ENCODE measurements at places on chromosomes 2 and 18.

GRCh38 chr2:197993830-197994229 lies 189.4 kb downstream of the PLCL1 start:
- no peaks in the 10 kb centered on the region for H3K36me3 ChIP-seq
- H3K4me3 ChIP-seq = no peak overlapping the region
- H3K4me1 ChIP-seq = peaks cover 13% of the 10 kb centered on the region
- H3K27ac ChIP-seq = no peak overlapping the region
- no peaks in the 10 kb centered on the region for H3K27me3 ChIP-seq

DNA sequence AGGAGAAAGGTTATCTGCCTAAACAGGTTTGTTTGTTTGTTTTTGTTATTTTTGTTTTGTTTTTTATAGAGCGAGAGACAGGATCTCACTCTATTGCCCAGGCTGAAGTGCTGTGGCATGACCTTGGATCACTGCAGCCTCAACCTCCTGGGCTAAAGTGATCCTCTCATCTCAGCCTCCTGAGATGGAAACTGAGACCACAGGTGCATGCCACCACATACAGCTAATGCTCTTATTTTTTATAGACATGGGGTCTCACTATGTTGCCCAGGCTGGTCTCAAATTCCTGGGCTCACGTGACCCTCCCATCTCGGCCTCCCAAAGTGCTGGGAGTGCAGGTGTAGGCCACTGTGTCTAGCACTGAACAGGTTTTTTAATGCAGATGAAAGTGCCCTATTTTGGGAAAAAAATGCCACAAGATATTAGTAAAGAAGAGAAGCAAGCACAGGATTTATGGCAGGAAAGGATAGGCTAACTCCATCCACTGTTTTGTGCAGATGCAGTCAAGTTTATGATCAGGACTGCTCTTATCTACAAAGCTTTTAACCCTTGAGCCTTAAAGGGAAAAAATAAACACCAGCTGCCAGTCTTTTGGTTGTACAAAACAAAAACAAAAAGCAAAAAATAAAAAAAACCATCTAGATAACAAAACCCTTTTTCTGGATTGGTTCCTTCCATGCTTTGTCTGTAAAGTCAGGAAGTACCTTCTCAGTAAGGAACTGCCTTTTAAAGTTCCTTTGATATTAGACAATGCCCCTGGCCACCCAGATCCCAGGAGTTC lies 29.4 kb downstream of the MAP4K3 start:
- no peak for DNase-seq
- no peaks in the 10 kb centered on the region for H3K4me1 ChIP-seq
- no peak overlapping the region for H3K27ac ChIP-seq
- no peaks in the 10 kb centered on the region for H3K36me3 ChIP-seq
- H3K4me3 ChIP-seq = no peak overlapping the region
- H3K27me3 ChIP-seq = no peaks in the 10 kb centered on the region

- no peak overlapping the region for H3K27ac ChIP-seq
- no peaks in the 10 kb centered on the region for H3K36me3 ChIP-seq
- H3K4me3 ChIP-seq = no peak overlapping the region
- no peaks in the 10 kb centered on the region for H3K4me1 ChIP-seq
Observed at GRCh38 chr2:66041902-66042657, 392.8 kb upstream of the MEIS1 start.

DNA sequence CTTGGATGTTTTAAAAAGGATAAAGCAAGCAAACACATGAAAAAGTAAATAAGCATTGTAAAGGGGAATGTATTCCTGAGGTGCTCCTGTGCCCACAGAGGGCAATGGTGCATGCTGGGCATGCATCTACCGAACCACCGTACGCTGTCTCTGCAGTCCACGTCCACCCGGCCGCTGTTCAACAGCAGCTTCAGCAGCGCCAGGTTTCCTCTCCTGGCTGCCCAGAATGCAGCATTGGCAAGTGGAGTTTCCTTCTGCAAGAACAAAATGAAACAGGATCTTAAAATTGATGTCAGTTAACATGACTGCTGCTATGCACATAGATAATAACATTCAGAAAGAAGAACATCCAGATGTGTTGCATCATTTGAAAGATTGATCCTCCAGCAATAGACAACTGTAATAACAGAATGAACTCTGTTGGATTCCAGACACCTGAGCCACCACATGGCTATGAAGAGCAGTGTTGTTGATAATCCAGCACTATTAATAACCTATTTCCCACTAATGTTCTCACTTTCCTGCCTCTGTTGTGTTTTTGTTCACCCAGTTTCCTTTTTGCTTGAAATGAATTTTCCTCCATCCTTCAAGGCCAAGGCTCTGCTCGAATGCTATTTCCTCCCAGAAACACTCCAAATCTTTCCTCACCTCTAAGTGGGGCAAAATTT lies 13.6 kb downstream of the ANKRD29 start:
- H3K36me3 ChIP-seq = no peaks in the 10 kb centered on the region
- H3K27me3 ChIP-seq = no peaks in the 10 kb centered on the region
- DNase-seq = no peak
- H3K27ac ChIP-seq = no peak overlapping the region
- no peaks in the 10 kb centered on the region for H3K4me1 ChIP-seq

DNA sequence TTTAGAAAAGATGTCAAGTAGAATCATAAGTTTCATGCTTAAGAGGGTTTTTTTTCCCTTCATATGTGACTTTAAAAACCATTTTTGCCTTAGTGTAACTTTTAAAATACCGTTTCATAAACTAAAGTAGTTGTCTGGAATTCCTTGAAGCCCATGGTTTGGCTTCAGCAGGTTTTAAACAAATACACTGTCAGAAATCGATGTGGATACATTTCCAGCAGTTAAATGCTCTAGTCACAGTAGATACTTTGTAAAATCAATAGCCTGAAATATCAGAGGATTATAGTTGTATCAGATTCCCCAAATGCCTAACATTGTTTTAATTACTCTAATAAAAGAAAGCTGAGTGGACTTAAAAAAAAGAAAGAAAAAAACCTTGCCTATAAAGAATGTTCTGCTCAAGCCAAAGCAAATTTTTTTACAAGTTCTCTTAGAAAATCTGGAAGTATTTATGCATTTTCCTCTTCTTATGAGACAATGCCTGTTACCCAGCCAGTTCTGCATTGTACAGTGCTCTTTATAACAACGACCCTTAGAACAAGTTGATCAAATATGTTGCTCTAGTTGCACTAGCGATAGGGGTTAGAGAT lies 260.5 kb downstream of the LTBP1 start:
- H3K27ac ChIP-seq = peak overlapping the region; percentile 87
- no peak for DNase-seq
- no peaks in the 10 kb centered on the region for H3K27me3 ChIP-seq
- no peak overlapping the region for H3K4me3 ChIP-seq
- no peaks in the 10 kb centered on the region for H3K36me3 ChIP-seq

DNA sequence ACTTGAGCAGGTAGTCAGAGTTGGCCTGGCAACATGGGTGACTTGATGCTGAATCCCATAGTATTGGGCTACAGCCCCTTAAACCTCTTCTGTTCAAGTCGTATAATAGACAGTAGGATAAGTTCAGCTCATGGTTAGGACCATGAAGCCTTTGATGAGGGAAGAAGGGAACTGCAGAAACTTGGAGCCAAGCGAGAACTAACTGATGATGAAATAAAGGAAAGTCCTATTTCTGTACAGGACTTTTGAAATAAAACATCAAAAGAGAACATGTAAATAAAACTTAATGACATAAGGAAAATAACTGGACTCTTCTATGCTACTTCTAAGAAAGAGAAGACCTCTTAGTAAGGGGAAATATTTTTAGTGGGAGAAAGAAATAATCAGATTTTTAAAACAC lies 51.2 kb upstream of the UGP2 start:
- H3K27me3 ChIP-seq = no peaks in the 10 kb centered on the region
- peak overlapping the region; percentile 36 for H3K27ac ChIP-seq
- no peaks in the 10 kb centered on the region for H3K36me3 ChIP-seq
- H3K4me3 ChIP-seq = no peak overlapping the region
- peaks cover 22% of the 10 kb centered on the region for H3K4me1 ChIP-seq

- no peak overlapping the region for H3K27ac ChIP-seq
- no peaks in the 10 kb centered on the region for H3K27me3 ChIP-seq
- no peak overlapping the region for H3K4me3 ChIP-seq
- no peak for DNase-seq
- H3K4me1 ChIP-seq = no peaks in the 10 kb centered on the region
Observed at GRCh38 chr18:75809926-75810255, 382.4 kb upstream of the SMIM21 start.

GRCh38 chr18:30852980-30853379 lies 189.6 kb downstream of the DSC3 start:
- no peak for DNase-seq
- H3K4me3 ChIP-seq = no peak overlapping the region
- H3K27me3 ChIP-seq = no peaks in the 10 kb centered on the region

DNA sequence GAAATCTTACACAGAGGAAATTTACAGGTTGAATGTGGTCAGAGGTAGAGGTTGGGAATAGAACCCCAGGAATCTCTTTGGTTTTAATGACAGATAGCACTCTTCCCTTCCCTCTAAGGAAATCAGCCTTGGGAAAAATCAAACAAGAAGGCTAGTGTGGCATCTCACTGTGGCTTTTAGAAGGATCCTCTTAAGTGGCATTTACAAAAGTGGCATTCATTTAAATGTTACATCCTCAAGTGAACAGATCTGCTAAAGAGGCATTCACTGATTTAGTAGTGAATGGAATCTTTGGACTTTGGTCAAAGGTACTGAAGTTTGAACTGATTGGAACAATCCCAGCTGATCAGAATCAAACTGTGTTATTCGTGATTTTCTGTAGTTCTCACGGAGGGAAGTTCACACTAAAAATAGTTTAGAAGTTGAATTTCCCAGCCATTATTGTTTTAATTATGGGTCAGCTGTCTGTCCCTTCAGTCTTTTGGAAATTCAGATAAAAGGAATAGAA lies 136.5 kb upstream of the FN1 start:
- no peak for DNase-seq
- H3K36me3 ChIP-seq = no peaks in the 10 kb centered on the region
- H3K27me3 ChIP-seq = no peaks in the 10 kb centered on the region
